NCI-H1092 treated with DMSO at 0.1 percent for 48 hours (cell line): ENCODE measurements at places on chromosomes 4 and X.

DNA sequence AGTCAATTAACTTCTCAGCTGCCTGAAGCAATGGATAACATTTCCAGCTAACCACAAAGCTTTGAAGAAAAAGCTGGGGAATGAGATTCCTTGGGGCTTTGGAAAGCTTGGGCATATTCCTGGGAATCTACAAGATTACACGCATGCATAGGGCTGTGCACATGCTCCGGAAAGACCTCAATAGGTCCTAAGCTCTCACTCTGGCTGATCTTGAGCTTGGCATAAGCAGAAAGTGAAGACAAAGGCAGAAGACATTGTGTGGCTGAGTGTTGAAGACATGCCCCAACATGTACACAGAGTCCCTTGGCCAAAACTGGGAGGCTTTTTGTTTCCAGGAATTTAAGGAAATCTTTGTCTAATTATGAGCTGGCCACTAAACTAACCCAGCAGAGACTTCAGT lies 31.2 kb downstream of the ATG4A start:
- DNase-seq: no peak

DNA sequence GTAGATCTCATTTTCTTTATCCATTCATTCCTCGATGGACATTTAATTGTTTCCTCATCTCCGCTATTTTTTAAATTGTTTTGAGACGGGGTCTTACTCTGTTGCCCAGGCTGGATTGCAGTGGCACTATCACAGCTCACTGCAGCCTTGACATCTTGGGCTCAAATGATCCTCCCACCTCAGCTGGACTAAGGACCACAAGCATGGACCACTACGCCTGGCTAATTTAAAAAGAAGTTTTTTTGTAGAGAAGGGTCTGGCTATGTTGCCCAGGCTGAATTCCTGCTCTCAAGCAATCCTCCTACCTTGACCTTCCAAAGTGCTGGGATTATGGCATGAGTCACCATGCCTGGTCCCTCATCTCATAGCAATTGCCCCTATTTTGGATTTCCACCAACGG lies 7.0 kb upstream of the TRIML1 start:
- DNase-seq: no peak

DNA sequence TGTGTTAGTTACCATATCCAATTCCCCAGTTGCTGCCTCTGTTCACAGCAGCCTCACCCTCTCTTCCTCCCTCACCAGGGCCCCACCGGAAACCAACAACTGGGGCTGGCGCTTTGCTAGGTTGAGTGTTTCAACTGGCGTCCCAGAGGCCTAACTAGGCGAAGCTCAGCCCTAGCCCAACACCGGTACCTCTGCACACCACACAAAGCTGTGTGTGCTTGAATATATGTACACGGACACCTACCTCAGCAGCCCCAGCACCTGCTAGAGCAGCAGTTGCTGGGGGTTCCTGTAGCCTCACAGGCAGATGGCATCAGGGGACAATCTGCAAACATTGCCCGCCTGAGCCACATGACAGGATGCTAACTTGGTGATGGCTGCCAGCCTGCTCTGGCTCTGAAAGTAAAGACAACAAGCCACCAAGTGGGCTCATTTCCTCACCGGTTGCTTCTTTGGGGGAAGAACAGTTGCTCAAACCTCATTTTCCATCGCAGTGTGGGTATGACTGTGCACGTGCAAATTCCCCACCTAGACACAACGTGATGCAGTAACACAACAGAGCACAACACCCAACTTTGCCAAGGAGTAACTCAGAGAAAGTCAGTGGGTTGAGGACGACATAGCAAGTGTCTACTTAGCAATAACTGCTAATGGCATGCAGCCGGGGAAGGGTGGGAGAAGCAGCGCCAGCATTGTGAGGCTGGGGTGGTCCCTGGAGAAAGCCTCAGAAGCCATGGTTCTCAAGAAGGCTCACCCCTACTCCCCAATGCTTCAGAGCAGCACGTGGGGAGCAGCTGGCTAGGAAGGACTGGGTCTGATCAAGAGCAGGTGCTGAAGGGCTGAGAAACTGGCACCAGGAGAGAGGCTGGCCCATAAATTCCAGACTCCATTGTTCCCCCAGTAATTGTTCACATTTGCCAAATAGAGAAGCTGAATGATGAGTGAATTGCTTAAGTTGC lies 139.5 kb downstream of the SH3KBP1 start:
- no peak for DNase-seq

- no peak for DNase-seq
Observed at GRCh38 chrX:68763481-68763880, 65.3 kb upstream of the EFNB1 start.

DNA sequence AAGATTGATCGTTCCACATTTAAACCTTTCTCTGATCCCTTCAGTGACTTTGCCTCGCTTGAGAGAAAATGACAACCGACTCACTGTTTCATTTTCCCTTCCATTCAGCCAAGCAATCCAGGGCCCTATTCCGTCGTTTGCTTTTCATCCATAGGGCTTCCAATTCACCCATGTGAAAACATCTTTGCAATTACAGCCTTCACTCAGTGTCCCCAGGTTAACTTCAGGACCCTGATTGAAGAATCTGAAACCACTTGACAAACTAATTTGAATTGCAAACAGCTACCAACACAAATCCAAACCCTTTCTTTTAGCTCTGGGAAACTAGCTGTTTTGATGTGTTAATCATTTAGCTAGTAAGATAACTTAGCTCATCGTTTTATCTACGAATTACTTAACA lies 120.2 kb upstream of the FAM9C start:
- no peak for DNase-seq

GRCh38 chr4:47736146-47736545 lies 101.7 kb downstream of the CORIN start:
- DNase-seq: no peak

DNA sequence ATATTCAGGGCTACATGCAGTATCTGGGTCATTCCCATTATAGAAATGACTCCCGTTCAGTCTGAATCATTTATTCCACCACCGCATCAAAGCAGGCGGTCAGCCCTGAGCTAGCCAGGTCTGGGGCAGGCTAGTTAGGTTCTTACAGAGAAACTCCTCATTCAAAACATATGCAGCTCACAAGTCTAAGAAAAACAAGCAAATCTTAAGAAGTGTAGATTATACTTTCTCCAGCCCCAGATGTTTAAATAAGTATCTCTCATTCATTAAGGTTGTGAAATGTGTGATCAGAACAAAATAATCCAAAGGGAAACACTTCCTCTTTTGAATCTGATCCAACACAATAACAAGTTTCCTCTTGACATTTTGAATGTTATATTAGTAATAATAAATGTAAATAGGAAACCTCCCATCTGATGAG lies 441.9 kb downstream of the INPP4B start:
- no peak for DNase-seq

DNA sequence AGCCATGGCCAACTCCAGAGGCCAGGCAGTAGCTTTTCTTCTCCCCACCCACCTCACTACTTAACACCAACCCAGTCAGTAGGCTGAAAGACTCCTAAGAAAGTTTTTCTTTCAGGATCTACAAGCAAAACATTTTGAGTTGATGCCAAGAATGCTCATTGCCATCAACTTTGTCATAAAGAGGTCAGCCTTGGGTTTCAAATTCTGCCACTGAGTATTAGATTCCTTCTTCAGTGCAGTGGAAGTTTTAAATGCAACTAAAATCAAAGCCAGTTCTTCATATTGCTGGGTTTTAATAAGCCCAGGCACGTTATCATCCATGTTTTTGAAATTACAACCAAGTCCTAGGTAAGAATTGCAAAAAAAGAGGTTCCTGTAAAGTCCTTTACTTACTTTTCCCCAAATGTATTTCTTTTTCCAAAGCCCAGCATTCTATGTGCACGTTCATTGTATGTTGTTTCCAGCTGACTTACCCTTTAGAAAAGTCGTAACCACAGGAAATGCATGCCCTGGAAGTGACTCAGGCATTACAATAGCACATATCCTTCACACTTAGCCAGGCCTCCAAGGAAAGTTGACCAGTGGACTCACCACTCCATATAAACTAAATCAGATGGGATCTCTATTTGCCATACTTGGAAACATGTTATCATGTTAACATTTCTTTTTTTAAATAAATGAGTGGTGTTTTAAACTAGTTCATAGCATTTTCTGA lies 229.9 kb downstream of the SOX3 start:
- no peak for DNase-seq

DNA sequence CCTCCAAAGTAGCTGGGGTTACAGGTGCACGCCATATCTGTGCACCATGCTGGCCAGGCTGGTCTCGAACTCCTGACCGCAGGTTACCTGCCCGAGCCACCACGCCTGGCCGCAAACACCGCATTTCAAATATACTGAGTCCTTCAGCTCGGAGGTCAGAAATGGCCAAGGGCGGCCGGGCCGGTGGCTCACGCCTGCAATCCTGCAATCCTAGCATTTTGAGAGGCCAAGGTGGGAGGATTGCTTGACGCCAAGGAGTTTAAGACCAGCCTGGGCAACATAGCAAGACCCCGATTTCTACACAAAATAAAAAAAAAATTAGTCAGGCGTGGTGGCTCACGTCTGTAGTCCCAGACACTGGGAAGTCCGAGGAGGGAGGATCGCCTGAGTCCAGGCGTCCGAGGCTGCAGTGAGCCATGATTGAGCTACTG lies 71.9 kb upstream of the PPP2R3B start:
- no peak for DNase-seq

DNA sequence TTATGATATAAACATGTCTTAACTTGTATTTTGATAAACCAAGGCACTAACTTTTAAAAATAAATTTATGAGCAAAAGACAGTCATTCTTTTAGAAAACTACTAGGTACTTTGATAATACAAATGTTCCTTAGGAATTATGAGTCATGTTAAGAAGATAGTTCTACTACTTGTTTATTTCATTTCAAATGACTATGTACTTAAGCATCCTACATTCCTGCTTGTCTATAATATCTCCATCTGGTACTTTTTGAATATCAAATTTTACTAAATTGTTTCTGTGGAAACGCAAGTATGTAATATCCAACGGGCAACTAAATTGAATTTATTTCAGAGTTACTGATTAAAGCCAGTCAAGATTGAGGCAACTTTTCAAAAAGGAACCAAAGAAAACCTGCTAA lies 61.8 kb downstream of the CAMK2D start:
- no peak for DNase-seq

DNA sequence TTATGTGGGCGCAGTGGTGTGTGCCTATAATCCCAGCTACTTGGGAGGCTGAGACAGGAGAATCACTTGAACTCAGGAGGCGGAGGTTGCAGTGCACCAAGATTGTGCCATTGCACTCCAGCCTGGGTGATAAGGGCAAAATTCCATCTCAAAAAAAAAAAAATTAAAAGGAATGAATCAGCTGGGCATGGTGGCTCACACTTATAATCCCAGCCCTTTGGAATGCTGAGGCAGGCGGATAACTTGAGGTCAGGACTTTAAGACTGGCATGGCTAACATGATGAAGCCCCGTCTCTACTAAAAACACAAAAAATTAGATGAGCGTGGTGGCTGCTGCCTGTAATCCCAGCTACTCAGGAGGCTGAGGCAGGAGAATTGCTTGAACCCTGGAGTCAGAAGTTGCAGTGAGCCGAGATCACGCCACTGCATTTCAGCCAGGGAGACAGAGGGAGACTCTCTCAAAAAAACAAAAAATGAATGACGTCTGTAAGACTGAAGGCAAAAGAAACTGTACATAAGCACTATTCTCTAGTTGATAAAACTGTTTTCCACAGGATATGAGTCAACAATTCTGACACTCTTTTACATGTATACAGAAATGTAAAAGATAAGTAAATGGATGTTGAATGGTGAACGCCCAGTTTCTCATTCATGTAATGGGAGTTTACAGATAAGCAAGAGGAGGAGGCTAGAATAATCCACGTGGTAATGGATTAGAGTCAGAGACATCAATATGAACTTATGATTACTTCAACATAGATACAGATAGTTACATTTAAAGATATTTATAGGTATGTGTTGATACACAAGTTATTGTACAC lies 22.2 kb downstream of the CENPC start:
- no peak for DNase-seq

DNA sequence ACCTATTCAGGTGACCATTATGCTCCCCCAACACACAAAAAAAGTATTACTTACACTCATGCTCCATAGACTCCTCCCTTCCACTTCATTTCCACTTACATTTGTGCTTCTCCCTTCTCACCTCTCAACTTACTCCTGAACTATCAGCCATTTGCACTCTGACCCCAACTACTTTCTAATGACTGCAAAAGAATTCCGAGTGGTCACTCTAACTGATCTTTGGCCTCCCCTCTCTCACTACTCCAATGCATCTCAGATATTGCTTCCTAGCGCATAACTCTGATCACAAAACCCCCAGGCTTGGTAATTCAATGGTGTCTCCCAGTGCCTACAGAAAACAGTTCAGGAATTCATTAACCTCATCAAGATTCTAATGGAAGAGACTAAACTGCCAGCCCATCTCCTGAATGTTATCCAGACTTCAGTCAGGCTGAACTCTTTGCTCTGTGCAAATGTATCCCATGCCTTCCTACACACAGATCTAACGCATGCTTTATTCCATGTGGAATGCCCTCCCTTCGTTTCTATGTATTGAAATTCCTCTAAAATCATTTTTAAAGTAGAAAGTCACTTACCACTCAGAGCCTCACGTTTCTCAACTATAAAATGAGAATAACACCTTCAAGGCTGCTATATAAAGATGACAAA lies 61.1 kb downstream of the FRYL start:
- DNase-seq: no peak

DNA sequence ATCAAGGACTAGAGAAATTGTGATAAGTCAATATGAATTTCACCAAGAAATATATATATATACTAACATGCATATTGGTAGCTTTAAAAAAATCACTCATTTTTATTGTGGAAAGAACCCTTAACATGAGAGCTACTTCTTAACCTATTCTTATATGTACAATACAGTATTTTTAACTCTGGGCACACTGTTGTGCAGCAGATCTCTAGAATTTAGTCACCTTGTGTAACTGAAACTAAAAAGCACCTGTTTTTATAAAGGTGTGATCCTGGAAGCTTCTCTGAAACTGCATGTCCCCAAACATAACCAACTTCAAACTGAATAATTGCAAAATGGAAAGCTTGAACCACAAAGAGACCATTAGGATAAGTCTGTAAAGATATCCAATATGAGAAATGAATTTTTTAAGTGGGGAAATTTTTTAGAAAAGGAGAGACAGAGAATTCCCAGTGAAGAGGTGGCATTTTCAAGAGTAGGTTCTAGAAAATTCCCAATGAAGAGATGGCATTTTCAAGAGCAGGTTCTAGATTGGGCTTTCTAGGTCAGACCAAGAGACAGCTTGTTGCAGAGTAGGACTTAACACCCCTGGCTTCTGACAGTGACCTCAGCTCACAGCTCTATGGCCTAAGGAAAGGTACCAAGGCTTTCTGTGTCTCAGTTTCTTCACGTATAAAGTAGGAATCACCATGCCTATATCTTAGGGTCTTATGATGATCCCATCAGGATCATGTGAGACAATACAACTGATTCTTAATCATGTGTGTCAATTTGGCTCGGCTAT lies 22.0 kb upstream of the PPARGC1A start:
- DNase-seq: no peak

GRCh38 chr4:6405397-6405706 lies 67.1 kb downstream of the PPP2R2C start:
- DNase-seq: peak; percentile 80

- no peak for DNase-seq
Observed at GRCh38 chr4:186642530-186642929, 81.1 kb downstream of the FAT1 start.
